ENCODE measurements at places on chromosomes 2 and 18.

GRCh38 chr2:50863218-50863617 is 168.7 kb downstream of the NRXN1 start:
- no peak for DNase-seq

DNA sequence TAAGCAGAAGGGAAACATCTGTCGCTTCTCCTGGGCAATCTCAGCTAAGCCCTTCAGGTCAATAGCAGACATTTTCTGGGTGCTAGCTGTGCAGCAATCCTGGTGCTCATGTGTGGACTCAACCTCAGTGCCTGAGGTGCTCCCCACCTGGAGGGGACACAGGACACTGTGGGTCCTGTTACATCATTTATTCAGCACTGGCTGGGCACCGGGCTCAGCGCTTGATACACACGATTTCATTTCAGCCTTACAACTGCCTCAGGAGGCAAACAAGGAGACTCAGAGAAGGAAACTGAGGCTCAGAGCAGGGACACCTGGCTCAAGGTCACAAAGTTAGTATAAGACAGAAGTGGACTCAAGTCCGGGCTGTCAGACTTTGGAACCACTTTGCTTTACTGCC is 46.7 kb downstream of the MARCO start:
- DNase-seq: no peak

DNA sequence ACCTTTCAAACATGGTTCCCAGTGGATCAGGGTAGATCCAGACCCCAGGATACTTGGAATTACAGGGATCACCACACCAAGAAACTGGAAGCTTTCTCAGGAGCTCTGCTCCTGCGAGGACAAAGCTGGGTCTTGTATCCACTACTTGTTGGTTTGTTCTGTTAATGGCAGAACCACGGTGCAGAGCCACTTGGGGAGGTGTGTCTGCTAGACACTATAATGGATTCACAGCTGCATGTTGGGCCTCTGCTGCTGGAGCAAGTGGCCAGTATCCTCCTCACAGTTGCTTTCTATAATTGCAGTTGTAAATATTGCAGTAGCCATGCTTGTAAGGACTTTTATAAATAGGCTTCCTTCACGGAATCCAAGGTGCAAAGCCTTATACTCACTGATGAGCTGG is 12.9 kb downstream of the FOSL2 start:
- DNase-seq: no peak

- peak; percentile 43 for DNase-seq
Observed at GRCh38 chr2:117983040-117983439, 30.8 kb downstream of the CCDC93 start.

Data from kidney glomerular epithelial cell (primary cell).